ENCODE measurements at places on chromosomes 3 and 15.
A peak's percentile ranks its signal among the peaks of the same experiment; 100 is the strongest.

DNA sequence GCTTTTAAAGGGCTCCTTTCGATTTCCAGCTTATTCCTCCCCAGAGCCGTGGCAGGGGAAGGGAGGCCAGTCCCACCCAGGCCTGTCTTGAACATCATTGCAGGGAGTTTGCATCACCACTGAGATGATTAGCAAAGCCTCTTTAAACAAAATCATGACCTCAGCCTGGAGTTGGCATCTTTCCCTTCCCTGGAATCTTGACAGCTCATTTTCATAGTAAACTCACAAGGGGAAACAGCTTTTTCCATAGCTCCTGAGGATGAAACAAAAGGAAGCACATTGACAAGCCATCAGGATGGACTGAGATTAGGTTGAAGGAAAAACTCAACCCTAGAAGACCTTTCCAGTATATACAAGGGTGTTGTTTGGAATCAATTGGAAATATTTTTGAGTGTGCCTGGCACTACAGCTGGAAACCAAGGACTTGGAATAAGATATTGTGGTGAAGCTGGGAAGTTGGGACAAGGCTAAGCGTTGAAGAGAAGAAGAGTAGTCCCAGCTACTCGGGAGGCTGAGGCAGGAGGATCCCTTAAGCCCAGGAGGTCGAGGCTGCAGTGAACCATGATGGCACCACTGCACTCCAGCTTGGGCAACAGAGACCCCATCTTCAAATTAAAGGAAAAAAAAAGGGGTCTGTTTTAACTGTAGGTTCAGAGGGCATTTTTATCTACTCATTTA, 3.1 kb upstream of the LARP6 start:
- peak; percentile 34 for DNase-seq

- no peak for DNase-seq
These were observed 2.9 kb upstream of the MKRN2 start for GRCh38 chr3:12553921-12554391.

GRCh38 chr3:104519068-104519467, 847.6 kb upstream of the ALCAM start:
- no peak for DNase-seq

DNA sequence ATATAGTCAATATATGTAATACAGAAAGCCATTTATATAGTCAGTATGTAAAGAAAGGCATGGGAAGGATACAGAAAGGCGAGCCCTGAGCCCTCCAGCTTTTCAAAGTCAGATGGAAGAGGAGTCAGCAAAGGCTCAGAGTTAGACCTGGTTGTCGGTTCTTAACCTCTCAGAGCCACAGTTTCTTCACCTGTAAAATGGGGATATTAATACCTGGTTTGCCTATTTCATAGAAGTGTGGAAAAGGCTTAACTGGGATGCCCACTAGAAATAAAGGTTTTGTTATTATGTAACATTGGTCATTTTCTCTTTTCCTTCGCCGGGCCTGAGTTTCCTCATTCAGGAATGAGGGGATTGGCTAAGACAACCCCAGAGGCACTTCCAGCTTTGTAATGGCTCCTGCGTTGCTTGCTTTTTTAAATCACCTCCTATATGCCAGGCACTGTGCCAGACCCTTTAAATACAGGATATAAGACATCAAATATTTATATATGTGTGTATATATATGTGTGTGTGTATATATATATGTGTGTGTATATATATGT, 2.4 kb downstream of the CRELD1 start:
- DNase-seq = no peak

DNA sequence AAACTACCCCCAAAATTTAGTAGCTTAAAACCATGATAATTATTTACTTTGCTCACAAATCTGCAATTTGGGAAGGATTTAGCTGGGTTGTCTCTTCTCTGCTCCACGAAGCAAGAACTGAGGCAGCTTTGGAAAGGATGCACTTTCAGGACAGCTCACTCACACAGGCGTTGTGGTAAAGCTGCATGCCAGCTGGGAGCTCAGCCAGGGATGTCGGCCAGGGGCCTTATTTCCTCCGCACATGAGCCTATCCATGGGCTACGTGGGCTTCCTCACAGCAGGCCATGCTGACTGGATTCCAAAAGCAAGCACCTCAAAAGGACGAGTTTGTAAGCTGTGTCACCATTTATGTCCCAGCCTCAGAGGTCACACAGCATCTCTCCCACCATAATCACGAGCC, 301.3 kb upstream of the IGF1R start:
- no peak for DNase-seq

- DNase-seq = no peak
These were observed 69.9 kb downstream of the DENND4A start for GRCh38 chr15:65722191-65722590.

- DNase-seq = no peak
These were observed 64.0 kb upstream of the RASGRF1 start for GRCh38 chr15:79154483-79155135.

- DNase-seq = no peak
These were observed 137.4 kb upstream of the UBP1 start for GRCh38 chr3:33577588-33577987.

DNA sequence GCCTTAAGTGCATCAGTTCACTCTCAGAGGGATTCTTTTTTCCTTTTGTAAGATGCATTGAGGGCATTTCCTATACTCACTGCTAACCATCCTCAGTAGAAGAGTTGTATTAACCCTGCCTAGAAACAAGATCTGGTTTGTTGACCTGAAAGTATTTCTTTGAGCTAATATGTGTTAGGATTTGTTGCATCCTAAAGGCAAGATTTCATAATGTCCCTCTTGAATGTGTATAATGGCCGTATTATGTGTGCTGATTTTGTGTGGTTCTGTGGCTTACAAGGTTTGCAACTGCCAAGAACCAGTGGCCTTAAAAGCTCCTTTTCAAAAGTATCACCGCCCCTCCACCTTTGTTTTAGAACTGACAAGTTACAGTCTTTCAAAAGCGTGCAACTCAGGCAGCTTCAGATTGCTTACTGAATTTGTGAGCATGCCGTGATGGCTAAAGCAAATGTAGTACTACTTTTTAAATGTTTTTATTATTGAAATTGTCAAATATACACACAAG, 182.0 kb upstream of the BHLHE40 start:
- no peak for DNase-seq

GRCh38 chr3:146334151-146334550, 83.2 kb upstream of the PLSCR4 start:
- no peak for DNase-seq

DNA sequence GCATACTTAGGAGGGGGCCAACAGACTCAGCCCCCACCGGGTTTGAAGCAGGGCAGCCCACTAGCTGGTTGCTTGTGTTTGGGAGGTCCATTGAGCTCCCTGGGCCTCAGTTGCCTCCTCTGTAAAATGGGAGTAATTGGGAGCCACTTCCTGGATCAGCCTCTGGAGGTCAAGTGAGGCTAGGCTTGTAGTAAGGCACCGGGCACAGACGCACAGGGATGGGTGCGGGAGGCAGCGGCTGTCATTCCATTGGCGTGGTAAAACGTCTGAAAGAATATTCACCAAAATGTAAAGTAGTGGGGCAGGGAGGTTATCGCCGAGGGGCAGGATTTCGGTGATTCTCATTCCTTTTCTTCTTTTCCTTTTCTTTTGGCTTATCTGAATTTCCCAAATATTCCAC, 64.6 kb downstream of the TLE3 start:
- DNase-seq = no peak

GRCh38 chr3:46196261-46196957, 11.7 kb downstream of the CCR1 start:
- no peak for DNase-seq

- DNase-seq = peak; percentile 62
These were observed 213.2 kb upstream of the IL12A start for GRCh38 chr3:159775372-159775961.

DNA sequence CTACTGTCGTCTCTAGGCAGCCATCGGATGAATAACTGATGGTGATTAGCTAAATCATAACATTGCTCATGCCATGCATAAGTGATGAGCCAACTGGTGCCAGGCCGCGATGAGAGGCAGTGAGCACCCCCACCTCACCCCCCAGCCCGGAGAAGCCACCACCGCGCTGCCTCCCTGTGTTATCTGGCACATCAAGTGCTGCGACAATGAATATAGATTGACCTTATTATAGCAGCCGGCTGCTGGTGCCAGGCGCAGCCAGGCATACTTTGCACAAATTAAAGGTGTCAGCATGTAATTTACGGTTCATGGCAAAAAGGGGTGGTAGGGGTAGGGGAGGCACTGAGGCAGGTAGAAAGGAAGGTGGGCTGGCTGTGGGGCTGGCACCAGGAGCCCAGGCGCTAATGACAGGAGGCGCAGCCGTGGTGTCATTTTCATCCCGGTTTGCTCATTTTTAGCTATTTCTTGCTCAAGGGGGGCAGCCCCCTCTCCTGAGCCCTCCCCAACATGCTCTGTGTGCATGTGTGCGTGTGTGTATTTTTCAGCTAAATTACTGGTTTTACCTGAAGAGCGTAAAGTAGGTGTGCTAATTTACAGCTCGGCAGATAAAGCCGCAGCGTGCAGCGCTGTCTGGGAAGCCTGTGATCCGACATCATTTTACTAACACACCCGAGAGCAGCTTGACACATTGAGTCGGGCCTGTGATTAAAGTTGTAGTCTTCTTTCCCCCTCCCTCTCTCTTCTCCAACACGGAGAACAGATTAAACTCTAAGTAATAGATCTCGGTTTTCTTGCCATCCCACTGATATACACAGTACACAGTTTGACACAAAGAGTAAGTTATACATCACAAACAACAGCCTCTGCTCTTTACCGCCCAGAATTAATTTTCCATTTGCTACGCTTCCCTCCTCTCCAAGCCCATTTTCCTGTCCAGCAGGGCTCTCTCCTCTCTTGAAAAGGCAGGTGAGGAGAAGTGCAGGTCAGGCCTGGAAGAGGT, 212.3 kb downstream of the RPLP1 start:
- no peak for DNase-seq

DNA sequence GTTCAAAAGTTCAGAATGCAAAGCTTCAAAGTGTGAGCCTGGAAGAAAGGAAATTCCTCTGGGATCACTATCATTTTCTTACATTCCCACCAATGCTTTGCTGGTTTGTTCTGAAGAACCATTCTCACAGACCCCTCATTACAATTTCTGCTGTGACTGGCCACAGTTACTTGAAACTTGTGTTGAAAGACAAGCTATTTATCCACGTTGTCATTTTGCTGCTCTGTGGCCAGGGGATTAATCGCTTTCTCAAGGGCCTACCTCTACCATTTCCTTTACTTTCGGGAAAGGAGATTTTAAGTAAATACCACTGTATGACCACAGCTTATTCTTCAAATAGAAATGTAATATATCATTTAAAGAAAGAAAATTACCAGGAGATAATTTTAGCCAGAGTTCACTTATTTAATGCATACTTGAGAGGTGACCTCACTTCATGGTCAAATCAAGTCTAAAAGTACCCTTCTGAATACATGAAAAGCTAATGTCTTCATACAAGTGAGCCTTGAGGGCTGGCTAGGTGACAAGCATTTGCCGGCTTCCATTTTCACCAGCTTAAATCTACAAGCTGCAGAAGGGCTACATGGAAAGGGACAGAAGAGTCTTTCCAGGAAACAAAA, 69.8 kb upstream of the ROBO2 start:
- no peak for DNase-seq

DNA sequence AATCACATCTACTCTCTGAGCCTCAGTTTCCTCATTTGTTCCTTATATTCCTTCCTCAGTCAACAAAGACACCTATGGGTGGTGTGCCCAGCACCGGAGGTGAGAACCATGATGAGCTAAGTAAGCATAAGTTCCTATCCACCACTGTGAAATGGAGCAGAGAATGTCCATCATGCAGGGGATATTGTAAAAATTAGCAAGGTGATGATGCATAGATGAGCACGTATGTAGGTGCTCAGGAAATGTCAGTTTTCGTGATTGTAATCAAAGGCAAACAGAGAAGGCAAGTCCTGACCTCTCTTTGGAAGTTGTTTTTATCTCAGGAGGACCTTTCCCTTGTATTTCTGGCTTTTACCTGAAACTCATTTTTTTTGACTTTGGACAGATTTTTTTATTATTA, 165.4 kb downstream of the GHSR start:
- no peak for DNase-seq

- no peak for DNase-seq
These were observed 10.8 kb downstream of the WNT7A start for GRCh38 chr3:13868844-13869724.

GRCh38 chr3:18127859-18128681, 297.1 kb downstream of the SATB1 start:
- no peak for DNase-seq

- DNase-seq = no peak
These were observed 1.8 kb downstream of the NUSAP1 start for GRCh38 chr15:41334293-41335120.

DNA sequence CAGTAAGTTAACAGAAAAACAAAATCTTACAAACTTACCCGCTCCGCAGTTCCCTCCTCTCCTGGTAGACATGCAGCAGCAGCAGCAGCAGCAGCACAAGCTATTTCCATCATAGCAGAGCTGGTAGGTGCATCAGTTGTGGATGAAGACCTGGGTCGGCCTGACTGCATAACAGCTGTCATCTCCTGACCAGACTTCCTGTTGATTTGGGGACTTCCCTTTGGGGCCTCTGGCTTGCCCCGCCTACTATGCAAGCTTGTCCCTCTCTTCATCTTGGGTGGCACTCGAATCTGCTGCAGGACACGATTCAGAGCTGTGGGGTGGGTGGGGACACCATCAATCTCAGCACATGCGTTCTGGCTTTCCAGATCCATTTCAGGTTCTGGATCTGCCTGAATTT, 65.7 kb downstream of the TMCC1 start:
- DNase-seq = no peak

DNA sequence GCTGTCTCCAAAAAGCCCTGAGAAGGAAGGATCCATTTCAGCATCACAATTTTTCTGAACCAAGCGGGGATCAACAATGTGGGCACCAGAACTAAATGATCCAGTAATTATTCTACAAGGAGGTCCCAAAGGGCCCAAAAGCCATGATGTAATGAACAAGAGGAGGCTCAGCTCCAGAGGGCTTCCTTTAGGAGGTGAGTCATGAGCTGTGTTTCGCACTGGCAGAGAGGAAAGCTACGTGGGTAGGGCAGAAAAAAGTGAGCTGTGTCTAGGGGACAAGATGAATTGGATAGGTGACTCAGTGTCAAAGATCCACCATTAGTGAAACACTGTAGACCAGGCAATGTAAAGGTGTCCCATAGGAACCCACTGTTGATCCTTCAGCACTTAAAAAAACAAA, 113.4 kb downstream of the RORA start:
- no peak for DNase-seq

DNA sequence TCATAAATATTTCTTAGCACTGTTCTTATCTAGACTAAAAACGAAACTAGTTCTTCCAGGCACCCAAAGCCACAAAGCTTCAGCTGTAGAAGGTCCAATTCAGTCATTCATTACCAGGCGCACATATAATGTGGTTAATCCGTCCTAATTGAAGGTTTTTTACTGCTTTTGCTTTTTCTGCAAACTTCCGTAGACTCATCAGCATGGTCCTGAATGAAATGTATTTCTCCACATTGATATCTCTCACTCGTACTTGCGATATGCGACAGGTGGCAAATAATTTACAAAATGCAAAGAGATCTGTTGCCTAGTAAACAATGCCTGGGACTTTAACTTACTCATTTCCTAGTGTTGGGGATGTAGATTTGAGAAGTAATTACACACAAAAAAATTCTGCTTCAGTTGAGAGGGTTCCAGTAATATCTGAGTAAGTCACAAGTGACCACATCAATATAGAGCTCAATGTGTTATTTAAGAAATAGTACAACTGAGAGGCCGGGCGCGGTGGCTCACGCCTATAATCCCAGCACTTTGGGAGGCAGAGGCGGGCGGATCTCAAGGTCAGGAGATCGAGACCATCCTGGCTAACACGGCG, 75.0 kb upstream of the MBNL1 start:
- DNase-seq = no peak
